ENCODE measurements at places on chromosomes 12 and 14.
A peak's percentile ranks its signal among the peaks of the same experiment; 100 is the strongest.

DNA sequence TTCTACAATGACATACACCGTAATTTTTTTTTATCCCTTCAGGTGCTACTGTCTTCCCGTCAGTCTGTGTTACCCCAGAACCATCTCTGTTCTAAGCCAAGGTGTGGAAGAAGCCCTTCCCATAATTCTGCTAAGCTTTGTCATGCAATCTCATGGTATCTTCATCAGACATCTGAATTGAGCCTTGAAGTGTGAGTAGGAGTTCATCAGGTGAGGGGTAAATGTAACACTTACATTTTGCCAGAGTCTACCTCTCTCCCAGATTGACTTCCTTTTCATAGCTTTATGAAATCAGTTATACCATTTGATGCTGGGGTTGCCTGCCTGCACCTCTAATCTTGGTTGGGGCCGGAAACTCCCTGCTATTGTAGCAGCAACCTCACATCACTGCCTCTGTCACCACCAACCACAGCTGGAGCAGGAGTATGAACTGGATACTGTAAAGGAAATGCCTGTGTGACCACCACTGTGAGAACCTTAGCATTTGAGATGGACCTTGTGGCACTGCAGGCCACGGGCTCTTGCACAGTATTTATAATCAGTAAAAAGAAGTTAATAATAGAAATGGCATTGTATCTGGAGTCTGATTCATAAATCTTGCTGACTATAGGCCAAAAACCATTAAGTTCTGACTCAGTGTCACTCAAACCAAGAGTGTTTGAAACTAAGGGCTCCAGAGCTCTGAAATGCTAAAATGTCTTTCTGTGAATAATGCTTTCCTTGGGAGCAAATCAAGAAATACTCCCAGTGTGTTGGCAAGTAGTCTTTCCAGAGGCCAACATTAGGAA lies 58.7 kb upstream of the STK38L start:
- peak; percentile 79 for DNase-seq

DNA sequence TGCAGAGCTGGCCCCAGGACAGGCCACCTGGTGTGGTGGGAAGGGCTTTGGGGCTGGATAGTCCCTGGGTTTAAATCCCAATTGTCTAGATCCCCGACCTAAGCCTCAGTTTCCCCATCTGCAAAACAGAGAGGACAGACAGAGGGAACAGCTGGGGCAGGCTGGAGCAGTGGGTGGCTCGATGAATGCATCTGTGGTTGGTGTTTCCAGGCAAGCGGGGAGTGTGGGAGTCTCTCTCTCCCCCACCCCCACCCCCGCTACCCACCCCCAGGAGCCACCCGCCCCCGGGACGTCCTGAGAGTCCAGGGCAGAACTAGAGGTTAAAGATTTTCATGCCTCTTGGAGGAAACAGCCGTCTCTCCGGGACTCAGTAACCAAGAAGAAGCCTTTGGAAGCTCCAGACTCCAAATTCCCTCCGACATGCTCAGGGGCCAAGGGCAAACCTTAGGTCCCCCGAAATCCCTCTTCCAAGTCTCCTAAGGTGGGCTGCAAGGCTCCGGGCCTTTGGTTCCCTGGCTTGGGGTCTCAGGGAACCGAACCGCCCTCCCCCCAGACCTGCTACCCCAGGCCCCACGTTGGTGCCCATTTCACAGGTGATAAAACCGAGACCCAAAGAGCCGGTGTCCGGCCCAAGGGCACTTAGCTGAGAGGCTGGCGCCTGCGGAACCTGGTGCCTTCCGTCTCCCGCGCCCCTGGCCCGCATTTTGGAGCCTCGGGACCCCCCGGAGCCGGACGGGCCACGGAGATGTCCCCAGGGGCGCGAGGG lies 474 bp downstream of the TRPV4 start:
- no peak for DNase-seq

- no peak for DNase-seq
Observed at GRCh38 chr12:96462571-96463280, 26.7 kb upstream of the CFAP54 start.

GRCh38 chr12:59708064-59708463 lies 112.2 kb downstream of the SLC16A7 start:
- peak; percentile 79 for DNase-seq

GRCh38 chr12:131213896-131214442 lies 260.3 kb downstream of the ADGRD1 start:
- no peak for DNase-seq

DNA sequence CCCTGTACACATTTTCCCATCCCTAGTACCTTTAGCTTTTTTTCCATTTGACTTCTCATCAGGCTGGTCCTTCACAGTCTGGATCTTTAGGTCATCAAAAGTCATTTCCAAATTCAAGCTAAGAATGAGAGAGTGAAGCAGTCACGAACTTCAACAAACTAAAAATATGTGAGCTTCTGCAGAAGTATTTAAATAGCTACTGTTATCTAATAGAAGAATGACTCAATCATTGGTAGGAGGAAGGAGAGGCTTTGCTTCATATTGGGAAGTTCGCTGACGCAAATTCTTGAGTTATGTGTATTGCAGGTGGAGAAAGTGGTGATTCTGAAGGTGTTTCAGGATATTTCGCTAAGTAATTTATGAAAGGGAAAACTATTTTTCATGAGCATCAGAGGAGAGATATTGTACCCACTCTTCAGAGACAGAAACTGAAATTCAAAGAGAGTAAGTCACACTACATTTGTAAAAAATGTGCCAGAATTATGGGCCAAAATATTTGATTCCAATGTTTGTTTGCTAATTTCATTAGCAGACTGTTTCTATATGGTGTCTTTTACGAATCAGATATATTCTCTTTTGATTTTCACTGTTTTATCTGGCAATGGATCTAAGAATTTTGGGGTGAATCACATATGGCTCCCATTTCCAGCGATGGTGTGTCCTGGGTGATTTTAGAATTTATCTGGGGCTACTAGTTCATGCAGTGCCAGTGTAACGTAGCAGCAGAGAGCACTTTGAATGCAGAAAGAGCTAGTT lies at the start of gene OLR1:
Gene OLR1 (minus strand): TSS at position 160 of the 756 bp plus-strand sequence. CDS start 55 bp downstream, at position 105.
- no peak for DNase-seq

- DNase-seq: peak; percentile 96
Observed at GRCh38 chr12:120257041-120257821, 8.3 kb downstream of the PXN start.

DNA sequence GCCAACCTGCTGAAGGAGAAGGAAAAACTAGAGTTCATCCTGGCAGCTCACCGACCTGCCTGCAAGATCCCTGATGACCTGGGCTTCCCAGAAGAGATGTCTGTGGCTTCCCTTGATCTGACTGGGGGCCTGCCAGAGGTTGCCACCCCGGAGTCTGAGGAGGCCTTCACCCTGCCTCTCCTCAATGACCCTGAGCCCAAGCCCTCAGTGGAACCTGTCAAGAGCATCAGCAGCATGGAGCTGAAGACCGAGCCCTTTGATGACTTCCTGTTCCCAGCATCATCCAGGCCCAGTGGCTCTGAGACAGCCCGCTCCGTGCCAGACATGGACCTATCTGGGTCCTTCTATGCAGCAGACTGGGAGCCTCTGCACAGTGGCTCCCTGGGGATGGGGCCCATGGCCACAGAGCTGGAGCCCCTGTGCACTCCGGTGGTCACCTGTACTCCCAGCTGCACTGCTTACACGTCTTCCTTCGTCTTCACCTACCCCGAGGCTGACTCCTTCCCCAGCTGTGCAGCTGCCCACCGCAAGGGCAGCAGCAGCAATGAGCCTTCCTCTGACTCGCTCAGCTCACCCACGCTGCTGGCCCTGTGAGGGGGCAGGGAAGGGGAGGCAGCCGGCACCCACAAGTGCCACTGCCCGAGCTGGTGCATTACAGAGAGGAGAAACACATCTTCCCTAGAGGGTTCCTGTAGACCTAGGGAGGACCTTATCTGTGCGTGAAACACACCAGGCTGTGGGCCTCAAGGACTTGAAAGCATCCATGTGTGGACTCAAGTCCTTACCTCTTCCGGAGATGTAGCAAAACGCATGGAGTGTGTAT lies 2.4 kb downstream of the FOS start:
- no peak for DNase-seq

DNA sequence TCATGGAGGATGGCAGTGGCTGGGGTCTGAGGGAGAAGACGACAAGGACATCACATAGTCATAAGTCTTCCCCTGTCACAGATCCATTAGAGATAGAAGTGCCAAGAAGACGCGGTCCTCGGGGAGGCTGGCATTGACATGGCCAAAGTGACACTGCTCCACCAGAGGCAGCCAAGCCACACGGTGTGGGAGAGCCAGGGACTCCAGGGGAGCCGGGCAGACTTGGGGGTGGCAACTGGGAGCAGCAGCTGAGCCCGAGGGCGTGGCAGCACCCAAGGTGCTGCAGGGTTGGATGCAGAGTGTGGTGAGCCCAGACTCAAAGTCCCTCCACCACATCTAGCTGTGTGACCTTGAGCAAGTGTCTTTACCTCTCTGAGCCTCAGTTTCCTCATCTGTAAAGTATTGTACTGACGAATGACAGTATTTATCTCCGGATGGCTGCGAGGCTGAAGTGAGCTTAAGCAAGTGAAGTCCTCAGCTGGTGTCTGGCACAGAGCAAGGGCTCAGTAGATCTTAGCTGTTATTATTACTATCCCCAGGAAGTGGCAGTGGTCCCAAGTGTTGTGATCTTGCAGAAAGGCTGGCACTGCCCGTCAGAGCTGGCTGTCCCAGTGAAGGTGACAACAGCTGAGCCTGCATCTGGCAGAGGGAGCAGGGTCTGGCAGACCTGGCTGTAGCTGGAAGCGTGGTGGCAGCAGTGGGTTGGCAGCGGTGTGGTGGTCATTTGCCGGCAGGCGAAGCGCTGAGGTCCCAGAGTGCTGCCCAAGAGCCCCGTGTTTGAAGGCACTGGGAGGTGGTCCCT lies 54.9 kb downstream of the ZNF664 start:
- DNase-seq: no peak

DNA sequence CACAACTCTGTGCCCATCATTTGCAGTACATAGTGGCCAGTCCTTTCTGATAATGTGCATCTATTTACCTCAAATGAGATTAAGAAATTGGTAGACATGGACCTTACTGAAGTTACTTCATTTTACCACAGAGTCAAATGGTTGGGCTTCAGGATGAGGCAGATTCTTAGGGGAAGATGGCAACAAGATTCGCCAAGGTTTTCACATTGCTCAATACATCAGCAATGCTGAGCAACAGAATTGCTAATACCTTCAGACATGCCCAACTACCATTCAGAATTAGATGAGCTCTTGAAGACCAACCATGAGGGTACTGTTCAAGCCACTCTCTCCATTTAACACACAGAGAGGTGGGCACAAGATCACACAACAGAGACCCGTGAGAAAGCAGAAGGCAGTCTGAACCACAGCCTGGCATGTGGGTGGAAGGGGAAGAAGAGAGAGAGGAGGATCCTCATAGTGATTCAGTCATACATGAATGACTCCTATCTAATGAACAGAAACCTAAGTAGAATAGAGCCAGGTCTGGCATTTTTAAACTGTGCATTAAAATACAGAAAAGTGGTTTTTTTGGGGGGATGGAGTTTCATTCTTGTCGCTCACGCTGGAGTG lies 28.5 kb downstream of the CPM start:
- no peak for DNase-seq

DNA sequence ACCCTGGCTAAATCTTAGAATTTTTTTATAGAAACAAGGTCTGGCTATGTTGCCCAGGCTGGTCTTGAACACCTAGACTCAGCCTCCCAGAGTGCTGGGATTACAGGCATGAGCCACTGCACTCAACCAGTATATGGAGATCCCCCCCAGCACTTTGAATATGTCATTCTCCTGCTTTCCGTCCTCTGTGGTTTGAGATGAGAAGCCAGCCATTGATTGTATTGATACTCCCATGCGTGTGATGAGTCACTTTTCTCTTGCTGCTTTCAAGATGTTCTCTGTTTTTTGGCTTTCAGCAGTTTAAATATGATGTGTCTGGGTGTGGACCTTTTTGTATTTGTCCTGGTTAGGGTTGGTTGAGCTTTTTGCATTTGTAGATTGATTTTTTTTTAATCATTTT lies 75.2 kb upstream of the DNM1L start:
- peak; percentile 71 for DNase-seq

- no peak for DNase-seq
Observed at GRCh38 chr12:128853600-128854197, 421 bp downstream of the GLT1D1 start.

DNA sequence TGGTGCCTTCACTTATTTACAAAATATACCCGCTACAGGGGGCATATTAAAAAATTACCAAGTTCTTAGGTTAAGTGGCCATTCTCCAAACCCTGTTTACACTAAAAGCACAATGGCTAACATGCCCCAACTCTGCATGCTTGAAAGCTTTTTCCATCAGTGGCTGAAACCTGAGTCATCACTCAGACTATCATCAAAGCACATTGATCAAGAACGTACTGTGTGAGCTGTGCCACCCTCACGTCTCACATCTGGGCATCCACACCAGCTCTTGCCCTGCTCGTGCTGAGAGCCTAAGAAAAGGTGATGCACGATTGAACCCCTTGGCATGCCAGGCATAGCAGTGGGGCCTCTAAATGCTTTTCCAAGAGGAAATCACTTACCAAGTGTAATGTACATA lies 13.2 kb downstream of the AQP6 start:
- DNase-seq: no peak

- DNase-seq: no peak
Observed at GRCh38 chr14:95242870-95243269, 76.8 kb downstream of the CLMN start.

DNA sequence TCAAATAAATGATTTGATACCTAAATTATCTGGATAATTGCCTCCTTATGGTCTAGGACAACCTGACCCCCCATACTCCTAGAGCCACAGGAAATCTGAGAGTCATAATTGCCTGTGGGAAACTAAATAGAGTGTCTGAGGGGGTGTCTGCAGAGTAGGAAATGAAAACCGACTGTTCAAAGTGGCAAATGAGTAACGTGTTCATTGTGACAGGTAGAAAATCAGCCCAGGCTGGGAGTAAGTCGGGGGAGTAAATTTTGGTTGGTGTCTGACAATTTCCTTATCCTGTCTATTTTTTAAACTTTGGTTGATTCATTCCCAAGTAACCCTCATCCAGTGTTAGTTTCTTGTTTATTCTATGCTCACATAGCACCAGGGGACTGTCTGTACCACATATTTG lies 51.6 kb upstream of the HOXC13 start:
- no peak for DNase-seq

DNA sequence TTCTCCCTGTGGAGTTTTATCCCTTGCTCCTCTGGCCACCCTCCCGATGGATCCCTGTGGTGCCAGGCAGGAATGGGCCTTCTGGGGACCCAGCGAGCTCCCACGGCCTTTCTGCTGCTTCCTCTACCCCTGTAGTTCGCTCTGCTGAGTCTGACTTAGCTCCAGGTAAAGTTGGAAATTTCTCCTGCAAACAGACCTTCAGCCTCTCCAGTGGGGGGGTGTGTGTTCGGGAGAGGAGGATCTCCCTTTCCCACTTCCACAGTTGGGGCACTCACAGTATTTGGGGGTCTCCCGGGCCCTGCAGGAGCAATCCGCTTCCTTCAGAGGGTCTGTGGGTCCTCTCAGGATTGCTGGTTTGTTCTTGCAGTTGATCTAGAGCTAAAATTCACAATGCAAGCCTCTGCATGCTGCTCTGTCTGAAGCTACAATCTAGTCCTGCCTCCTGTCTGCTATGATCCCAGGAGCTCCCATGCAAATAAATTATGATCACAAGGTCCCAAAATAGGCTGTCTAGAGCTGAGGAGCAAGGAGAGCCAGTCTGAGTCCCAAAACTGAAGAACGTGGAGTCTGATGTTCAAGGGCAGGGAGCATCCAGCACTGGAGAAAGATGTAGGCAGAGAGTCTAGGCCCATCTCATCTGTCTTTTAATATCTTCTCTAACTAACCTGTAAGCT lies 18.3 kb downstream of the MTRFR start:
- no peak for DNase-seq

GRCh38 chr12:65885716-65886115 lies 61.4 kb downstream of the HMGA2 start:
- no peak for DNase-seq

All from fibroblast of skin of abdomen (primary cell).